ENCODE measurements at places on chromosomes 3 and 15. TPM values are rescaled to one million over a fixed set of nuclear protein-coding genes. Genes with fewer than 3 reads are reported as not detected.

DNA sequence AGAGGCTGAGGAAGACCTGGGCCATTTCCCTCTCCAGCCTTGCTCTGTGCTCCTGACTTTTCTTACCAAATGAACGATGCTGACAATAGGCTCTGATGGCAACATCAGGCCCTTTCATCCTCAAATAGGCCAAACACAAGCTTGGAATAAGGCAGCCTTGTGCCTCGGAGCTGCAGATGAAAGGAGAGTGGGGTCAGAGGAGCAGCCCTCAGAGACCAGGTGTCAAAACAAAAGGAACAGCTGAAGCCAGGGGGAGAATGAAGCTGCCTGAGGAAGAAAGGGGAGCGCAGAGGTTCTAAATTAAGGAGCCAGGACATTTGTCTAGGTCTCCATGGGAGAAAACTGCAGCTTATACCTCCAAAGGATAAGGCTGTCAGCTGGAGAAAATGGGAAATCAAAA, 5.1 kb downstream of the BFSP2 start:
- no peak for DNase-seq

DNA sequence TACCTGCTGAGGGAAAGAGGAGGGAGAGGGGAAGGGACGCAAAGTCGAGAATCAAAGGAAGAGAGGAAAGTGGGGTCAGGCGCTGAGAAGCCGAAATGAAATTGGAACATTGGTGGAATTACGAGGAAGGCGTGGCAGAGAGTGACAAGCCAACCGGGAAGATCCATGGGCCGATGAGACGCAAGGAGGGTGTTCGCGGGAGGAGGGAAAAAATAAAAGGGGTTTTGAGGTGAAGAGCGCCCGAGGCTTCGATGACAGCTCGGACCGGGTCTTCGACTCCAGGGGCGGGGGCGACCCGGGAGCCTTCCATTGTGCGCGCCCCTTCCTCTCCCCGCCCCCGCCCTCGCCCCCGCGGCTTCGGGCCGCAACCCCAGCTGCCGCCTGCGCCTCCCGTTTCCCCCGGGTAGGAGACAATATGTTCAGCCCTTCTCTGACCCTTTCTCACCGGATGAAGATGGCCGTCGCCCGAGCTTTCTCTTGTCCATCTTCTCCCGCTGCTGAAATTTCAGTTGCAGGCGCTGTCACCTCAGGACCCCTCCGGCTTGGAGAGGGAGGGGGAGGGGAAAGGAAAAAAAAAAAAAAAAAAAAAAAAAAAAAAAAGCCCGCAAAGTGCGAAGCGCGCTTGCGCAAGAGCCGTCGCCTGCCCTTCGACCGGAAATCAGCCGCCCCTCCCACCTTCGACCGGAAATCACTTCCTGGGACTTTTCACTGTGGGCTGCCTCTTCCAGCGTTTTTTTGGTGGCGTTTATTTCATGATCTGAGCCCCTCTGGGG, at the start of gene SENP7:
Gene SENP7, minus strand, starts transcription at position 567 of the 773 bp plus-strand sequence. Its CDS starts 82 bp downstream, at position 485.
- peak; percentile 90 for DNase-seq

- DNase-seq, result no peak
These were observed 13.8 kb downstream of the PIERCE2 start for GRCh38 chr15:55422089-55422488.

DNA sequence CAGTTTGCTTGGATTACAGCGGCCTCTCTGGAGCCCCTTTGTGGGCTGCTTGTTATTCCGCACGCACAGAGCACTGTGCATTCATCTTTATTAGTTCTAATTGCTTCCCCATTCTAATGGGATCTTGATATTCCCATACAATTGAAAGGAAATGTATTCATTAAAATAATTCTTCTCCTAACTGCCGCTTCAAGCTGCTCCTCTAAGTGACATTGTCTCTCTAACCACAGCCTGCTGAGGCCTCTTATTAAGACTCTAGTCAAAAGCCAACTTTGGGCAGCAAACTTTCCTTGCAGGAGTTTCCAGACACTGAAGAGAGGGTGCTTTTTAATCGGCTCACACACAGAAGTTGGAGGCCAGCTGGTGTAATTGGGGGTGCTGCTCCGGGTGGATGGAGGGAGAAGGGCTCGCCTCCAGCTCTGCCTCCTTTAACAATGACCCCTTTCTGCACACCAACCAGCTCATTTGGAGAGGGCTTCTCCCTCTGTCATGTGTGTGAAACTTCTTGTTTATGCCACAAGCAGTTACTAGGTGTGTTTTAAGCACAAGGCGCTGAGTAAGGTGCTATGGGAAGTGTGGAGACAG, 5.6 kb upstream of the MAGEF1 start:
- DNase-seq, result no peak

The IFRD2 gene
- total RNA-seq, result 49.3 TPM

The CADM2 gene
- not detected for total RNA-seq
